Suprapubic skin (tissue), 4 donors: ENCODE measurements at places on chromosomes 2 and 18.

DNA sequence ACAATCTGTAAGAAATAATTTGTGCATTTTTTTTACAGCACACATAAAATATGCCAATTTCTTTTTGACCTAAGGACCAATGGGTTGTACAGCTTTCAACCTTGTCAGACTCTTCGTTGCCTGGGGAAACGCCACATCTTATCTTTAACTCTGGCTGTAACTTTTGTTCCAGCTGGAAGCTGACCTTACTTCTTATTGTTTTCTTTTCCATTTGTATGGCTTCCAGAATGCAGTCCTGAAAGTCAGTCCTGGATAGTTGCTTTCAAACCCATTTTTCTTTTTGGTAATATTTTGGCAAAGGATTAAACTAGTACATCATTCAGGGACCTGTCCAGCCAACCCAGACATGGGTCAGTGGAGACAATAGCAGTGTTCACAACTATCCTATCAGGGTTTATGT is 686.5 kb upstream of the CDH2 start:
- no peaks in the 10 kb centered on the region for H3K36me3 ChIP-seq
- DNase-seq: no peak
- no peaks in the 10 kb centered on the region for H3K4me1 ChIP-seq
- no peaks in the 10 kb centered on the region for H3K27me3 ChIP-seq
- H3K27ac ChIP-seq: no peak overlapping the region
- no peak overlapping the region for H3K4me3 ChIP-seq

DNA sequence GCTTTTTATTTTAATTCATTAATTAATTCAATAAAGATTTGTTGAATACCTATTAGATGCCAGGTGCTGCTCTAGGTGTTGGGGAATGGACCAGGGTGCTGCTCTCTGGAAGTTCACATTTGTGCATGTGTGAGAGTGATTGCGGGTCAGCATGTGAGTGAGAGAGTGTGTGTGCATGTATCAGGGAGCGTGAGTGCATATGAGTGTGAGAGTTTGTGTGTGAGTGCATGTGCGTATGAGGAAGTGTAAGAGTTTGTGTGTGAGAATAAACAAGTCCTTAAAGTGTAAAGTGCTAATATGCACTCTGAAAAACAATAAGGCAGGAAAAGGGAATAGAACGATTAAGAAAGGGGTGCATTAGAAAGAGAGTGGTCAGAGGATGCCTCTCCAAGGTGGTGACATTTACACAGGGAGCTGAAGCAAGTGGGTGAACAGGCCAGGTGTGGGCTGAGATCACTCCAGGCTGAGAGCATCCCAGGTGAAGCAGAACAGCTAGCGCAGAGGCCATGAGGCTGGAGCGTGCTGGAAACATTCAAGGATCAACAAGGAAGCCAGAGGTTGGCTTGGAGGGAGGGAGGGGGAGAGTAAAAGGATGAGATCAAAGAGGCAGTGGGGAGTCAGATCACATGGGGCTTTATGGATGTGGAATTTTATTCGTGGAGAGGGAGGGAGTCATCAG is 50.5 kb upstream of the SLC1A4 start:
- DNase-seq: no peak
- H3K4me1 ChIP-seq: peaks cover 32% of the 10 kb centered on the region
- H3K27ac ChIP-seq: no peak overlapping the region
- no peaks in the 10 kb centered on the region for H3K36me3 ChIP-seq
- H3K4me3 ChIP-seq: no peak overlapping the region

DNA sequence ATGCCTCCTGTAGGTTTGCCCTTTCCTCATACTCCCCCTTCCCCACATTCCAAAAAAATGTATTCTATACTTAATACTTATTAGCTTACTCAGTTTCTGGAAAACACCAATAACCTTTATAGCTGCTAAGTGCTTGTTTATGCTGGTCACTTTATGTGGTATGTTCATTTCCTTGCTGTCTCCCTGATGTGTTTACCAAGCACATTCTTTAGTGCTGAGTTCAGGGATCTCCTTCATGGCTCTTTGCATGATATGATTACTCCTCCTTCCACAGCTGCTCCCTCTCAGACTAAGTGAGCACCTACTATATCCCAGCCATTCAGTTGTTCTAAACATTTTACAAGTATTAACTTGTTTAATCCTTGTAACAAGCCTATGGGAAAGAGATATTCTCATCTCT is 698.3 kb upstream of the FANCL start:
- H3K36me3 ChIP-seq: no peaks in the 10 kb centered on the region
- no peaks in the 10 kb centered on the region for H3K4me1 ChIP-seq
- DNase-seq: no peak

DNA sequence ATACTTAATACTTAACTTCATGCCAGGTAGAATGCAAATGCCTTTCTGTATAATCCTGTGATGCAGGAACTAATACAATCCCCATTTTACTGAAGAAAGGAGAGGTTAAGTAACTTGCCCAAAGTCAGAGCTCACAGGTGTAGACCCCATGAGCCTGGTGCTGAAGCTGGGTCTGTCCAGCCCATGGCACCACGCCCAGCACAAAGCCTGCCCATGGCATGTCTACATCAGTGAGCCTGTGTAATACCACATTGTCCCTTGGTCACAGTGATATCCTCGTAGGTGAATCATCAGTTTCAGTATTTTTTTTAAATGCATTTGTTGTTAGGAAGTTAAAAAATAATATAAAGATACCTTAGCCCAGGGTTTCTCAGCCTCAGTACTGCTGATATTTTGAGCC is 69.9 kb upstream of the MCFD2 start:
- peak overlapping the region; percentile 87 for H3K27ac ChIP-seq
- peaks cover 11% of the 10 kb centered on the region for H3K36me3 ChIP-seq
- no peak for DNase-seq
- no peaks in the 10 kb centered on the region for H3K27me3 ChIP-seq
- no peak overlapping the region for H3K4me3 ChIP-seq

- H3K4me1 ChIP-seq: peaks cover 14% of the 10 kb centered on the region
- no peak overlapping the region for H3K4me3 ChIP-seq
- no peak for DNase-seq
- H3K36me3 ChIP-seq: no peaks in the 10 kb centered on the region
- peaks cover 11% of the 10 kb centered on the region for H3K27me3 ChIP-seq
- no peak overlapping the region for H3K27ac ChIP-seq
These were observed 2.9 kb upstream of the EPB41L3 start for GRCh38 chr18:5546660-5547059.

- H3K36me3 ChIP-seq: no peaks in the 10 kb centered on the region
- DNase-seq: no peak
- no peak overlapping the region for H3K27ac ChIP-seq
- H3K4me3 ChIP-seq: no peak overlapping the region
- H3K4me1 ChIP-seq: no peaks in the 10 kb centered on the region
These were observed 116.4 kb upstream of the FANCL start for GRCh38 chr2:58357521-58357920.

- H3K27ac ChIP-seq: no peak overlapping the region
- H3K27me3 ChIP-seq: no peaks in the 10 kb centered on the region
- DNase-seq: no peak
- H3K4me1 ChIP-seq: peaks cover 11% of the 10 kb centered on the region
These were observed 49.2 kb downstream of the BCL2L11 start for GRCh38 chr2:111169924-111170323.
